ENCODE measurements at places on chromosomes 3 and 15. TPM values are rescaled to one million over a fixed set of nuclear protein-coding genes. Genes with fewer than 3 reads are reported as not detected.

SLC28A2 gene
- total RNA-seq: 0.51 TPM

C3orf85 gene
- not detected for total RNA-seq

TMEM266 gene
- 6.0 TPM for total RNA-seq

PPP1R14D gene
- not detected for total RNA-seq

HDC gene
- 4.1 TPM for total RNA-seq

WNT7A gene
- total RNA-seq: 0.11 TPM

COX5A gene
- total RNA-seq: 93.3 TPM

ABI3BP gene
- total RNA-seq: 16.6 TPM

HRG gene
- not detected for total RNA-seq

WDR72 gene
- 0.80 TPM for total RNA-seq

CP gene
- 15.2 TPM for total RNA-seq

CYP1A2 gene
- 0.46 TPM for total RNA-seq

SCN5A gene
- total RNA-seq: 0.23 TPM

TMEM42 gene
- total RNA-seq: 27.1 TPM

POLQ gene
- 1.0 TPM for total RNA-seq

TF gene
- 57.9 TPM for total RNA-seq

Data from prostate gland (tissue), 2 donors.